Stimulated activated CD4-positive, alpha-beta T cell treated with anti-CD3 and anti-CD28 coated beads, Interleukin-2, amount 100 ng/mL, for 24 hours (primary cell): ENCODE measurements at places on chromosomes 5 and 9.

DNA sequence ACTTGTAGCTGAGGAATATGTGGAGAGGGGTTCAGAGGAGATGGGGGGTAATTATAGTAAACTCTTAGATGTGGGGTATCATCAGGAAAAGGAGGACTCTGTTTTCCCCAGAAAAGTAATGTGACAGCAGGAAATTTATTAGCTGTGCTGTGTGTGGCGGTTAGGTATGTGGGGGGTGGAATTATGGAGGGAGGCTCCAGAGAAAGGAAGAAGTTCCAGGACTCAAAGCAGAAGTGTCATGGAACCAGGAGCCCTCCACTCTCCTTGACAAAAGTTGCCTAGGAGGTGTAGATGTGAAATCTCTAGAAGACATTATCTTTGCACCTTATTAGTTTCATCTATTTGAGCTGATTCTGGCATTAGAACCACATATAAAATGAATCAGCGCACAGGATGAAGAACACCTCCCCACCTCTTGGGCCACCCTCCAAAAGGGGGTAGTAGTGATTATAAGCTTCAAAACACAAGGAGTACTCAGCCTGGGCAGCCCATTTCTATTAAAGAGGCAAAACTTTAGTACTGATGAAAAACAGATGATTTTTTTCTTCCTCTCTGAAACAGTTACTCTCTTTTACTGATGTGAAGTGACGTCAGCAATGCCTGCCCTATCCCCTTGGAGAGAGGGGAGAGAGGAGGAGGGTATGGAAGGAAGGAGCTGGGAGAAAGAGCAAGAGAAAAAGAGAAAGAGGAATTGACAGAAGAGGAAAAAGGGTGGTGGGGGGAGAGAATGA is 18.2 kb downstream of the NR2F1 start:
- DNase-seq, result no peak

GRCh38 chr9:127783111-127784008 is 2.5 kb upstream of the CDK9 start:
- peak; percentile 73 for DNase-seq

DNA sequence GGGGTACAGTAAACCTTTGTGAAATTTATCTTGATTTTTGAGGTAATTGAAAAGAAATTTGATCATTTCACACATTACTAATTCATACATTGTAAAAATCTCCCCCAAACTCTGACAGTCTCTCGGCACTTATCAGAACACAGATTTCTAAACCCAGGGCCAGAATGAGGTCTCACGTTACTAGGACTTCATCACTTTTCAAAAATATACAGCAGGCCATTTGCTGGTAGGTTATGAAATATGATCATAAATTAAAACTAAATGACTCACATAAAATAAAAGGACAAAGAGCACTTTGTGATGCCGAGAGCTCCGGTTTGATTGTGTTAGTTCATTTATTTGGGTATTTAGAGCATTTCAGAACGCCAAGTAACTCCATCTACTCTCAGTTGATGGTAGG is 17.0 kb downstream of the MSX2 start:
- DNase-seq, result no peak

DNA sequence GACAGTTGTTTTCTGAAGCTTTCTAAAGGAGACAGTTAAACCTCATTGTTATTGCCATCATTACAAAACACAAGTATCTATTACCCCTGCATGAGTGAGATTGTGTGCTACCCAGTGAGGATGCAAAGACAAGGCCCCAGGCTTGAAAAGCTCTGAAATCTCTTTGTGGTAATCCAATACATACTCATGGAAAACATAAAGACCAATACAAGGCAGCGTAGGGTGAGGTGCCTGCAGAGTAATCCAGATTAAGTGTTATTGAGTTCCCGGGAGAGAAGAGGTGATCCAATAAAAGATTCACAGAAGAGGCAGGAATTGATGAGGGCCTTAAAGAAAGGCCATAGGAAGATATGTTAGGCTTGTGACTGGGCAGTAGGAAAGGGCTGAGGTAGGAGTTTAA is 150.1 kb downstream of the MEF2C start:
- DNase-seq, result no peak

DNA sequence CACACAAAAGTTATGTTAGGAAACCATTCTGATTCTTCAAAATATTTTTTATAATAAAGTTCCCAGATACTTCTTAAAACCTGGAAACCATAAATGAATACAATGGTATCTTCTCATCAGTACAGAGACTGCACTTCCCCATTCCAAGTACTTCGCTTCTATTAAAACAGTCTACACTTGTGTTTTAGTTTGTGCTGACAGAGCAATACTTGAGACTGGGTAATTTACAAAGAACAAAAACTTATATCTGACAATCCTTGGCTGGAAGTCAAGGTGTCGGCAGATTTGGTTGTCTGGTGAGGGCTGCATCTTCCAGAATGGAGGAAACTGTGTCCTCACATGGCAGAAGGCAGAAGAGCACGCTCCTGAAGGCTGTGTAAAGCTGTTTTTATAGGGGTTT is 70.1 kb downstream of the RFX3 start:
- no peak for DNase-seq

GRCh38 chr9:86097510-86098224 is 1.7 kb downstream of the GOLM1 start:
- no peak for DNase-seq

- no peak for DNase-seq
These were observed 975 bp downstream of the TPRN start for GRCh38 chr9:137199411-137200121.

DNA sequence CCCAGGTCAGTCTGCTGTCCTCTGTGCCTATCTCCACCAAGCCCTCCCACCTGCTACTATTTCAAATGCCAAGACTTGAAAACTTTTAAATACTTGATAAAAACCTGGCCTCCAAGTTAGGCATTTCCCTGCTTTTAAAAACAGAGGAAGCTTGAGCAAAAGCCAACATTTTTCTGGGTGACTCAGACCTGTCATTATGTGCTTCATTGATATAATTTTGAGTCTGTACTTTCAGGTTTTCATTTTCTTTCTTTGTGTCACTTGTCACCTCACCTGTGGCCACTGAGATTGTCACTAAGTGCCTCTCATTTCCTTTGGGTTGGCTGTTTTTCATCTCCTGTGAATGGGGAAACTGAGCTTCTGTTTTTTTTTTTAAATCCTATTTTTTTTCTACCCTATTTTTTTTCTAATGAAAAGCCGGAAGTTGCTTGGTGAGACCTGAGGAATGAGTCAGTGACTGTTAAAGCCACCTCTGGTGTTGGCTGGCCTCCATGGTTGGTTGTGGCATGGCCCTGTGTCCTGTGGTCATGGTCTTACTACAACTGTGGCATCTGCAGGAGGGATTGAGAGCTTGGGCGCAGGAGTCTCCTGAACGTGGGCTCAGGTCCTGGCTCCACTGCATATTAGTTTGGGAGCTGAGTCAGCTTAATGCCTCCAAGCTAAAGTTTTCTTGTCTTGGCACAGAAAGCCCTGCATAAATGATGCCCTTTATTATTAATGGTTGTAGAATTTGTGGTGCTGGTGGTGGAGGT is 56.7 kb downstream of the ARHGAP26 start:
- no peak for DNase-seq

GRCh38 chr5:172870291-172870714 is 36.3 kb downstream of the ERGIC1 start:
- no peak for DNase-seq

- no peak for DNase-seq
These were observed 3.4 kb downstream of the HIGD2A start for GRCh38 chr5:176391999-176392398.

GRCh38 chr5:73630765-73631164 is 4.8 kb downstream of the ARHGEF28 start:
- no peak for DNase-seq

GRCh38 chr5:142339781-142340180 is 15.0 kb upstream of the SPRY4 start:
- no peak for DNase-seq

GRCh38 chr5:55232271-55232984 is 980 bp downstream of the CCNO start:
- DNase-seq, result peak; percentile 24

DNA sequence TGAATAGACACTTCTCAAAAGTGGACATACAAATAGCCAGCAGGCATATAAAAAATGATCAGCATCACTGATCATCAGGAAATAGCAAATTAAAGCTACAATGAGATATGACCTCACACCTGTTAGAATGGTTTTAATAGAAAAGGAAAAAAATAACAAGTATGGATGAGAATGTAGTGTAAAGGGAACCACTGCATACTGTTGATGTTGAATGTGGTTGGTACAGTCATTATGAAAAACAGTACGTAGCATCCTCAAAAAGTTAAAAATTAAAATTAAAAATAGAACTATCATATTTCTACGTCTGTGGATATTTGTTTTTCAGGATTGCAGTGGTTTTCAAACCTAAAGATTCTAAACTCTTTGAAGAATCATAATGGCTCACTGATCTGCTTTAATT is 215.1 kb upstream of the NREP start:
- DNase-seq, result no peak

GRCh38 chr5:7261049-7261448 is 134.9 kb upstream of the ADCY2 start:
- no peak for DNase-seq

- no peak for DNase-seq
These were observed 4.9 kb downstream of the TOMM5 start for GRCh38 chr9:37587521-37587920.

- DNase-seq, result no peak
These were observed 54.0 kb upstream of the LARP1 start for GRCh38 chr5:154701181-154701580.

DNA sequence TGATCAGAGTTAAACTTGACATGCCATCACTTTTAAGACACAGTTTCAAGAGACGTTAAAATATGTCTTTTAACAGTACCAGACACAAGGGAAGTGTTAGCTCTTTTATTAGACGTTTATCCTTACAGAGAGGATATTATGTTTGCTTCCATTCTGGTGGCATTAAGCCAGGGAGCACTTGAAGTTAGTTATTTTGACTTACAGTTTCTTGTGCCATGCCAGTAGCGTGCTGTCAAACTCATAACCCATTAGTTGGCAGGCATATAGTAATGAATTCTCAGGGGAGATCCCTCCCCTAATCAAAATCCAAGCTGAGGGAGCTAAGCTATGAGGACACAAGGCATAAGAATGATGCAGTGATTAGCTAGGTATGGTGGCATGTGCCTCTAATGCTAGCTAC is 66.5 kb downstream of the RPS6 start:
- no peak for DNase-seq

DNA sequence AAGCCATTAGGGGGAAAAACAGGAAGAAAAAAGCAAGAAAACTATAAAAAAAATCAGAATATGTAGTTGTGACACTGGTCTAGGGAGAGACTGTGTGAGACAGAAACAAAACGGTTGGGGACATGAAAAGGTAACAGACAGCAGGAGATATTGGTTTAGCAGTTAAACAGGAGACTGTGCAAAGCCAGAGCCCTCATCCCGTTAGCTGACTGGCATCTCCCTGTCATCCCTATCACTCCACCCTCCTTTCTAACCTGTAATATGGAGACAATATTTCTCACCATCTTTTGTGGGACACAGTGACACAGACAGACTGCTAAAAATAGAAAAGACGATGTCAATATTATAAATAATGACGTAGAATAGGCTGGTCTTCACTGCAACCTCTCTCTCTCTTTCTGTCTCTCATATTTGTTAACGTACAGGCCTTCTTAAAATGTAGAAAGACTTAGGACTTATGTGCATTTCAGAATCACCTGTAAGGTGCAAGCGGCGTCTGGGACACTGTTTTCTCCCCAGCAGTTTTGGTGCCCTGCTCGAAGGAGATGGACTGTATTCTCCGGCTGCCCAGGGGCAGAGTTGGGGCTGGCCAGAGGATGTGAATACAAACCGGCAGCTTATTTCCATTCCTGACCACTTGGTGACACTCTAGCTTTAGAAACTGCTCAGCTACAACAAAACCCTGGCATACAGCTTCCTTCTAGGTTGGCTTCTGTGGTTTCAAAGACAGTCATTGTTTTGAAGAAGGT is 190.6 kb downstream of the MAT2B start:
- DNase-seq, result no peak

GRCh38 chr9:132214027-132214622 is 52.3 kb downstream of the NTNG2 start:
- no peak for DNase-seq
